ENCODE measurements at places on chromosomes 3 and 15.

- no peak for DNase-seq
These were observed 34.5 kb upstream of the TMEM42 start for GRCh38 chr3:44827196-44827595.

DNA sequence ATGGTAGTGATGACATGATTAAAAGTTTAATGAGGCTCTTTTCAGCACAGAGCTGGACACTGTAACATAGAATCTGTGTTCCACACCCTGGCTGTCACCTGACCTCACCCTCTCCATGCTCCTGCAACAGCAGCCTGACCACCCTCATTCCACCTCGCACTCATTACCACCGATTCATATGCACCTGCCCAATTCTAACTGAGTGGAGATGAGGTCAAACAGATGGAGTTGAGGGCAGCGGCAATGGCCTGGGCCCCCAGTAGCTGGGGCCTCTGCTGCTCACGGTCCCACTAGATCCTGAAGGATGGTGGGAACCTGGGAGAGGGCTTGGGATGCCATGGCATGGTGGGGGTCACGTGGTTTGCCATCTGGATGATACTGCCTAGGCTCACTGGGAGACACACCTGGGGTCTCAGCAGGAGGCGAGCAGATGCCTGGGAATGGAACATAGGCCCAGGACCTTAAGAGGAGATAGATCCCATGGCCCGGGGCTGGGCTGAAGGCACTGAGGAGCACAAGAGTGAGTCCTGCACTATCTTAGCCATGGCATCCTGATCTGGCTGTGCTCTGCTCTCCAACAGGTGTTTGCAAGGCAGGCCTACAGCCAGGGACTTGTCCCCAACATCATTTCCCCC is 1.3 kb downstream of the SCN5A start:
- DNase-seq: no peak

- DNase-seq: no peak
These were observed 235.9 kb downstream of the SOX2 start for GRCh38 chr3:181947606-181948005.

- no peak for DNase-seq
These were observed 91.1 kb upstream of the TNIK start for GRCh38 chr3:171551296-171551695.
